ENCODE measurements at places on chromosomes 3 and 15.

GRCh38 chr15:31516440-31516839 lies 189.8 kb downstream of the KLF13 start:
- DNase-seq: no peak

DNA sequence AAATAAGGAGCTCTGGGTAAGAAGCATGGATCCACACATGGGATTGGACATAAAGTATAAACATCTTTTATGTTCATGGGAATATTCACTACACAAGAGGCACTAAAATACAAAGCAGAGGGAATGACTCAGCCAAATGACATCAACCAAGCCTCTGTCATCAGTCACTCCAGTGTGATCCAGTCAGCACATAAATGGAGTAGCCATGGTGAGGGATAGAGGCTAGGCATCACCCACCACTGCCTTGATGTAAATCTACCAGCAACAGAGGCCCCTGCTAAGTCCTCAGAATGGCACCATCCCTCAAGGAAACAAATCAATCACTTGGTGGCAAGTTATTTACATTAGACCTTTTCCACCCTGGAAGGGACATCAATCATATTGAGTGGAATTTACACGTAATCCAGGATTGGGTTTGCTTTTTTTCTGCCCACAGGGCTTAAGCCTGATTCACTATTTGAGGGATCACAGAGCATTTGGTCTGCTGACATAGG lies 27.2 kb downstream of the VEPH1 start:
- no peak for DNase-seq

- DNase-seq: no peak
These were observed 12.4 kb downstream of the PIF1 start for GRCh38 chr15:64813075-64813474.

- no peak for DNase-seq
These were observed 411.2 kb downstream of the NAALADL2 start for GRCh38 chr3:175270198-175270837.

GRCh38 chr3:156581033-156581432 lies 26.1 kb upstream of the SSR3 start:
- no peak for DNase-seq

- DNase-seq: no peak
These were observed 247.8 kb downstream of the ALCAM start for GRCh38 chr3:105614288-105615030.

DNA sequence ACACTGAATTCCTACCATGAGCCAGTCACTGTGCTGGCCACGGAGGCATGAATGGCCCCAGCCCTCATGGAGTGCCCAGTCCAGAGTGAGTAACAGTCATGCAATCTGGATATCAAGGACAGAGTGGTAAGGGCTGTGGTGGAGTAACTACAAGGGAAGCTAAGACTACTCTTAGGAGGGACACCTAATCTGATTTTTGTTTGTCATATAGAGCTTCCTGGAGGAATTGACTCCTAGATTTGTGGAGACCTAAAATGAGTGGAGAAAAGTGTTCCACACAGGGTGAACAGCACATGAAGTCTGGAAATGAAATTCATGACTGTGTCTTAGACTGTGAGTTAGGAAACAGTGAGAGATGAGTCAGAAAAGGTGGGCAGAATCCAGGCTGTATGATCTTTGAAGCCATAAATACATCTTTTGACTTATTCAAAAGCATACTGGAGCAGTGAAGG lies 219.9 kb downstream of the NFKBIZ start:
- DNase-seq: no peak

DNA sequence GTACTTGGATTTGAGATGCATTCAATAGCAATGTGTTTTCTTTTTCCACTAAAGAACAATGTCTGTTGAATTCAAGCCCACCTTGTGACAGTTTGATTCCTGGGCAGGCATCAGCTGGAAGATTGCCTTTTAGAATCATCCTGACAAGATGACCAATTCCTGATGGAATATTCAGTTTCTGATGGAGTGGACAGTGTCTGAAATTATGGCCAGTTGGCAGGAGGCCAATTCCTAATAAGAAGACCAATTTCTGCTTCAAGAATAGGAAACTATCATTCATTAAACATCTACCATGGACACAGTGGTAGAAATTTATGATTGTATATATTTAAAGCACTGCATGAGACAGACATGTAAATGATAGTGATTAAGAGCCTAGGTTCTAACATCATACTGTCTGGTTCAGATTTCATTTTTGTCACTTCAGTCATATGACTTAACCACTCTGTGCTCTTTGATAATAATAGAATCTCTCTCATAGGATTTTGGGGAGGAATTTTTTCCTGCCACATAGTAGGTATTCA lies 133.6 kb downstream of the CLSTN2 start:
- no peak for DNase-seq
